Fibroblast of upper back skin (primary cell): ENCODE measurements at places on chromosomes 12 and 14.
A peak's percentile ranks its signal among the peaks of the same experiment; 100 is the strongest.

DNA sequence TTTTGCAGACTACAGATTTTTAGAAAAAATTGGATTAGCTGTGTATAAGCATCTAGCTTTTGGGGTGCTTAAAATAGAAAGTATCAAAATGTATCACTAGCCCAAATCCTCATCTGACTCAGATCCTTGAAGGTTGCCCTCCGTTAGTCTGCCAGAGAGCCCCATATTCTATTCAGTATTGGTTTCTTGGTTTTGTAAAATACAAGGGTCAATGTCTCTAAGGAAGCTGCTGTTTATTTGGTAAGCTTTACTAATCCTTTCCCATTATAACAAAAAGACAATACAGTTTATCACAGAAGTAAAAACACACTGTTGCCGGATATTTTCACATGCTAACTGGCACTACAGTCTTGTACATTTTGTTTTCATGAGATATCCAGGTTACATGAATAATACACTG lies 92.8 kb upstream of the PTHLH start:
- no peak for DNase-seq

DNA sequence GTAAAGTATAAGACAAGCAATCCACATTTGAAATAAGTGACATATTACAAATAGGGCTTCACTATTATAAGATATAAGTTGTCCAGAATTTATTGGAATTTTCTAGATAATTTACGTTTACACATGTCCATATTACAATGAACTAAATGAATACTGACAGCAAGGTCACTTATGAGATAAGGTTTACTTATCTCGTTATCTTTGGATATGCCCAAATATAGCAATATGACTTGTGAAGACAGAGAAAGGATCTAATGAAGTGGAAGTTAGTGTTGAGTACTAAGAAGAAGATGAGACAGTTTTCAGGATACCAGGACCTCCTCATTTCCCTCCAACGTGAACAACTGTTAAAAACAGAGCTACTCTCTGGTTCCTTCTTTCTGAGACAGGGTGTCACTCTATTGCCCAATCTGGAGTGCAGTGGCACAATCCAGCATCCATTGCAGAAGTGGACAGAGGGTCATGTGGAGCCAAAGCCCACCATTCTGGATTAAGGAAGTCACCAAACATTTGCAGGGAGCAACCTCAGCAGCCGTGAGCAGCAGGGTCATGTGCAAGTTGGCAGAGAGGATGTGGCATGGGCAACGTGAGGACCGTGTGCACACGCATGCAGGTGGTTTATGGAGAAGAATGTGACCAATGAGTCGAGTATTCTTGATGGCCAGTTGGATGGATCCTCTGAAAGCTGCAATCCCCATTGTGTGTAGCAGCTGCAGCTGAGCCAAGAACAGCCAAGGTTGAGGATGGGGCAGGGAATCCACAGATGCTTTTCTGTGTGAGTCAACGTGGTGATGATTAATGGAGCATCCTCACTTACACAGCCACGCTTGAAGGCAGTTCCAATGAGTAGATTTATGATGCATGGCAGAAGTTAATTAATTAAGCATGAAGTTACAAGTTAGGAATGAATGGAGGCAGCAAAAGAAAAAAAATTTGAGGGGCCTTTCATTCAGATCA lies 111.0 kb downstream of the BICD1 start:
- DNase-seq: peak; percentile 95

DNA sequence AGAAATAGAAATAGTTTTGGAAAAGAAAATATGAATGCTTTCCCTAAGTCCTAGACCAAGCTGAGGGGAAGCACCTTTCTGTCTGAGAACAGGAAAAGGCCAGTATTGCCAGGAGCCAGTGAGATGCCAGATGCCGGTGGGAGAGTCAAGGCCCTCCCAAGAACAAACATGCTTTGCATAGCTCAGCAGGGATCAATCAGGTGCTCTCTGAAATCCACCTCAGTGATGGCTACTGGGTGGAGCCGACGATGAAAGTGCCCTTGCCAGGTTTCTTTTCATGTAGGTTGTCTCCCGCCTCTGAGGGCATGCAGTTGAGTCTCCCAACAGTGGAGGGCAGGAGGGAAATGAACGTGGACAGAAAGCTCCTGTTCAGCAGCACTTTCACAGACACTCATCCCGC lies 28.3 kb downstream of the DEGS2 start:
- DNase-seq: no peak

GRCh38 chr12:51377099-51377984 lies 13.9 kb downstream of the GALNT6 start:
- peak; percentile 41 for DNase-seq

DNA sequence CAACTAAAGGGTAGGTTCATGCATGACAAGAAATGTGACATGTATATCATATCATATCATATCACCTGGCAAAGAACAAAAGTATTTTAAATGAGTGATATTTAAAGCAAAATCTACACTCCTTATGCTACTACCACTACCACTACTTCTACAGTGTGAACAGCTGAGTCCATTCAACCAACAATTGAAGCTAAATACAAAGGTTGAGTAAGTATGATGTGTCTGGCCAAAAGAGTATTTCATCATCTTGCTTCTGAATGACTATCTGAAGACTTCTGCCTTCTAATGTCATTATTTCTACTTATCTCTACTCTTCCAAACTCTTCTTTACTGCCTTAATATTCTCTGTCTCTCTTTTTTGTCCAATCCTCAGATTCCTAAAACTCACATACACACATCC lies 292.6 kb upstream of the CAND1 start:
- no peak for DNase-seq

- no peak for DNase-seq
Measured at GRCh38 chr12:27588776-27589175, 64.8 kb downstream of the PPFIBP1 start.

DNA sequence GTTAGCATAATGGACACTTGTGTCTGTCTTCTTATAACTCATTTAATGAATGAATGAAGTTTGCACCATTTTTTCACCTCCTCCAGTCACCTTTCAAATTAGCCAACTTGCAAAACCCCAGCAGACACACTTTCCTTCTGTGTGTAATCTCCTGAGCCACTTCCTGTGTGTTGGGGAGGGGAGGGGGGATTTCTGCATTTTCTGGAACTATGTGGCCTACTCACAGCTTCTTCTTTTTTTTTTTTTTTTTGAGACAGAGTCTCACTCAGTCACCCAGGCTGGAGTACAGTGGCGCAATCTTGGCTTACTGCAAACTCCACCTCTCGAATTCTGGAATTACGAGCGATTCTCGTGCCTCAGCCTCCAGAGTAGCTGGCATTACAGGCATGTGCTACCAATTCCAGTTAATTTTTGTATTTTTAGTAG lies 4.1 kb upstream of the SERPINA1 start:
- peak; percentile 68 for DNase-seq

DNA sequence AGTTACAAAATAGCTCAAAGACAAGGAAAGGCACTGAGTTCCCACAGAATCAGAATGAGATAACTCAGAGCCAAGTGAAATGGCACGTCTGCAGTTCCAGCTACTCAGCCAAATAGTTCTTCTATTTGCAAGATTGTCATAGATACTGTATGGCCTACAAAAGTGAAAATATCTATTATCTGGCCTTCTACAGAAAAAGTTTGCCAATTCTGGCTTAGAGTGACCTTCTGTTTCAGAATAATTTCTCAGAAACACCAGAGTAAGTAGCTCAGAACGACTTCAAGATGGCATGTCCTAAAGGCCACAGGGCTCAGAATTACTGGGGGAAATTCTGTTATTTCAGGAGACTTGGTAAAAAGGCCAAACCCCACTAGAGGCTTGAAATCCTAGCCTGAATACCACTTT lies 10.7 kb upstream of the RTRAF start:
- no peak for DNase-seq

DNA sequence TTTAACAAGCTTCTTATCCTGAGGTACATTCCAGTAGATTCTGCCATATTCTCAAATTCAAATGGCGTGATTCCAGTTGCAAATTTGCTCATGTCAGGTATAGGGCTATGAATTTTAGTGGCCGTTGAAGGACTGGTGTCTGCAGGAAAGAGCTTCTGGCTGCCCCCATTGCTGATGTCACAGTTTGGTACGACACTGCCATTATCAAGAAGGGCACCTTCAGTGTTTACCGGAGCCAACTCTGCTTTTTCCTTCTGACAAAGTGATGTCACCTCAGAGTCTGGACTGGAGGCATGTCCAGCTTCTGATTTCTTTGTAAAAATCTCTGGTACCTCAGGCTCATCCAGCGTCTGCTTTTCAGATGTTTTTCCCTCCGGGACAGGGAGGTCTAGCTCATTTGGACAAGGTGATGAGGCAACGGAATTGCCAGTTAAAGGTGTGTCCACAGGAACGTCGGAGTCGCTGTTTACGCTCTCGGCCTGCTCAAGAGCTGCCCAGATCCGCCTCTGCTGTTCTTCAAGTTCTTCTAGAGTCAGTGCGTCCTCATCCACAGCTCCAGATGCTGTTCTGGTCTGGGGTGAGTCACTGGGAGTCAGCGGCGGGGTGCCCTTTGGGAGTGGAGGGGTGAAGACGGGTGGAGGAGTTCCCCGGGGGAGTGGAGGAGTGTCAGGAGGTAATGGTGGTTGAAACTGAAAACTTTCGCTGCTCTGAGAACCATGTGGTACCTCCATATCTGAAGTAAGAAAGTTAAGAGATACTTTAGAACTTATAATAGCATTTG lies 27.0 kb downstream of the ZCCHC8 start:
- DNase-seq: no peak

GRCh38 chr12:31477687-31478086 lies 113.2 kb downstream of the DENND5B start:
- no peak for DNase-seq

- DNase-seq: peak; percentile 60
Measured at GRCh38 chr14:55665067-55665675, 85.2 kb downstream of the KTN1 start.

DNA sequence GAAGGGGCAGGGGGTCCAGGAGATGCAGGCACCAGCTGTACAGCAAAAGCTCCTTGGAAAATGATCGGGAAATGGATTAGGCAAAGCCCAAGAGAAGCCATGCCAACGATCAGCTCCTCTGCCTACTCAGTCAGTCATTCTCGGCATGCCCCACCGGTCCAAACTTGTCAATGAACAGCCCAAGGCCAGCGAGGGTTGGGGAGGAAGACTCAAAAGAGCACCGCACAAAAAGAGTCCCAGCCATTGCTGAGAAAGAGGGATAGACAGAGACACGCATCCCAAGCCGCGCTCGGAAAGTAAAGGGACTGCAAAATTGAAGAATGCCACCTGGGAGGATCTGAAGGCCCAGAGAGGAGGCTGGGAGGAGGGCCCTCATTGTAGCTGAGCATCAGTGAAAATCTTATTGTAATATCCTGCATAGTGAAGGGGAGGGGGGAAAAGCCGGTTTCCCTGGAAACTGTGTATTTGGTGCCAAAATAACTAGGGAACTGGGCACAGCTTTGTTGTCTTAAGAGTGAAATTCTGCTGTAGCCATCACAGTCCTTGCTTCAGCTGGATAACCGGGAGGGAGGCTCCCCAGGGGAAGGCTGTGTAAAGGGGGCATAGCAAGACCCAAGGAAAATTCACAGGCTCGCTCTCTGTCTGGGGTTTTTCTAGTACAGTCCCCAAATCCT lies 4.7 kb downstream of the KDM2B start:
- no peak for DNase-seq

DNA sequence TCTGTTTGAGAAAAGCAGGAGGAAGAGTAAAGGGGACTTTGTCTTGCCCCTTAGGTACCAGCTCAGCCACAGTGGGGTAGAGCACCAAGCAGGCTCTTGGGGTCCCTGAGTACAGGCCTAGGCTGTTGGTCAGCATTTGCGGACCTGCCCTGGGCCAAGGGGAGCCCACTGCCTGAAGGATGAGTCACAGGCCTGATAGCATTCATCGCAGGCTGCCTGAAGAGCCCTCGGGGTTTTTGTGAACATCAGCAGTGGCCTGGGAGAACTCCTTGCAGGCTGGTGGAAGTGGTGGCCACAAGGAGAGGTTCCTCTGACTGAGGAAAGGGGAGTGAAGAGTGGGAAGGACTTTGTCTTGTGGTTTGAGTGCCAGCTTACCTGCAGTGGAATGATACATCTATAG lies 25.0 kb upstream of the P2RX7 start:
- DNase-seq: no peak

GRCh38 chr14:104865081-104865630 lies at the start of gene CEP170B:
CEP170B (plus strand) TSS chr14:104865268; CDS start chr14:104868451, 3,183 bp downstream.
- peak; percentile 36 for DNase-seq

DNA sequence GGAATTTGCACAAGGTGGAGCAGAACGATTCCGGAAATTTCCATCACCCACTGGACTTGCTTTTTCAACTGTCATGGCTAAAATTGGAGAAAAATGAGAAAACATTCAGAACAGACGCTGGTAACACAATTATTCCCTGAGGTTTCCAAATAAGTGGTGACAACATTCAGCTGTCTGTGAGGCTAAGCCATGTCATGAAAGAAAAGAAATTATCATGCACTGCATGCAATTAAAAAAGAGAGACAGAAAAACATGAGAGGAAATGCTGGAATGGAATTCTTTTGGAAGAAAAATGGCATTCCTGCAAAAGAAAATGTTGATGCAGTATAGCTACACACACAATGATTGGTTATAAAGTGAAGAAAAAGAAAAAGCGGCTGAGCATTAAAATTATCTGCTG lies 87.3 kb downstream of the C2CD5 start:
- DNase-seq: no peak

DNA sequence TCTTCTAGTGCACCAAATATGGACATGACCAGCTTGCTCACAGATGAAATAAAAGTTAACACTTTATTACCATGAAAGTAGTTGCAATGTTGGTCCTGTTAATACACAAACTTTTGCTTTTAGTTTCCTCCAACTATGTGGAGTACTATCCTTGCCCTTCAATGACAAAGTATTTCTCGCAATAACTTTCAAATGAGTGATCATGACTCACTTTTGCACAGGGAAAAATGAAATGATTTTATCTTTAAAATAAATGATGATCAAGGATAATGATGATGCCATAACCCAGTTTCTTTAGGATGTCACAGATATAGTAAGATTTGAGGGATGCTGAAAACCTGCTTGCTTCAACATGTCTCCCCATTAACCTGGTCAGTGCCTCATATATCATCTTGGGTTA lies 254.0 kb upstream of the KITLG start:
- DNase-seq: peak; percentile 44

DNA sequence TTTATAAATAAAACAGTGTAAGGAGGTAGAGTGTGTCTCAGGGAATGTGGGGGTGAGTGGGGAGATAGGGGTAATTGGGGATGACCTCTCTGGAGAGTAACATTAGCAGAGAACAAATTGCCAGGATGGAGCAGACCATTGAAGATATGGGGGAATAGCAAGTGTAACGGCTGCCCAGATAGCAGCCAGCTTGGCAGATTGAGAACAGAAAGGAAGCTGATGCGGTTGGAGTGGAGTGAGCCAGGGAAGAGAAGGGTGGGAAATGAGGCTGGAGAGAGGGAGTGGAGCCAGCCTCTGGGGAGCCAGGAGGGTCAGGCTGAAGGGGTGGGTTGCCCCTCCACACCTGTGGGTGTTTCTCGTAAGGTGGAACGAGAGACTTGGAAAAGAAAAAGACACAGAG lies 5.6 kb upstream of the ADCK1 start:
- DNase-seq: no peak

- no peak for DNase-seq
Measured at GRCh38 chr14:65269732-65270131, 142.8 kb upstream of the FUT8 start.

GRCh38 chr12:108482717-108483212 lies 32.3 kb upstream of the FICD start:
- peak; percentile 17 for DNase-seq

GRCh38 chr12:54385251-54385914 lies 850 bp upstream of the ZNF385A start:
- no peak for DNase-seq

- no peak for DNase-seq
Measured at GRCh38 chr12:91490667-91491311, 308.2 kb upstream of the DCN start.

GRCh38 chr12:65460063-65460462 lies 181.6 kb downstream of the MSRB3 start:
- DNase-seq: no peak

GRCh38 chr12:73665193-73665592 lies 872.4 kb upstream of the ATXN7L3B start:
- DNase-seq: no peak
